ENCODE measurements at places on chromosomes 2 and 18.
A peak's percentile ranks its signal among the peaks of the same experiment; 100 is the strongest.

GRCh38 chr2:101162561-101163330, 11.6 kb upstream of the TBC1D8 start:
- no peak for ATAC-seq

- ATAC-seq, result no peak
These were observed 248.9 kb upstream of the THUMPD2 start for GRCh38 chr2:40027968-40028367.

- ATAC-seq, result no peak
These were observed 22.4 kb downstream of the NPAS2 start for GRCh38 chr2:100842241-100842922.

DNA sequence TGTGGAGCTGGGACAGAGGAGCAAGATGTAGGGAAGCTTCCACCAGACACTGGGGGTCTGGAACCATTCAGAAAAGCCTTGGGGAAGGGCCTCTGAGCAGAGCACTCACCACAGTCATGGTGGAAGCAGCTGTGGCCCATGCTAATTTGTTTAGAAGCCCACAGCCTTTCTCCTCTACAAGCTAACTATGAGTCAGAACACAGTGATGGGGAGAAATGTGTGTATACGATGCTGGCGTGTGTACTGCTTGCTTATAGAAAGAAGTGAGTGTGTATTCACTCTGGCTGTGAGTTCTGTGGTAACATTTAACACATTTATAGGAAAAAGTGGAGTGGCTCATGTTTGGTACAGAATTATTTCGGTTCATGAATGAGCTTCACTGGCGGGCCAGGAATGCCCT, 157.0 kb upstream of the ACAA2 start:
- no peak for ATAC-seq

GRCh38 chr18:58538604-58539386, 90.1 kb downstream of the ALPK2 start:
- ATAC-seq, result no peak

GRCh38 chr2:106868275-106868674, 17.7 kb downstream of the ST6GAL2 start:
- no peak for ATAC-seq

DNA sequence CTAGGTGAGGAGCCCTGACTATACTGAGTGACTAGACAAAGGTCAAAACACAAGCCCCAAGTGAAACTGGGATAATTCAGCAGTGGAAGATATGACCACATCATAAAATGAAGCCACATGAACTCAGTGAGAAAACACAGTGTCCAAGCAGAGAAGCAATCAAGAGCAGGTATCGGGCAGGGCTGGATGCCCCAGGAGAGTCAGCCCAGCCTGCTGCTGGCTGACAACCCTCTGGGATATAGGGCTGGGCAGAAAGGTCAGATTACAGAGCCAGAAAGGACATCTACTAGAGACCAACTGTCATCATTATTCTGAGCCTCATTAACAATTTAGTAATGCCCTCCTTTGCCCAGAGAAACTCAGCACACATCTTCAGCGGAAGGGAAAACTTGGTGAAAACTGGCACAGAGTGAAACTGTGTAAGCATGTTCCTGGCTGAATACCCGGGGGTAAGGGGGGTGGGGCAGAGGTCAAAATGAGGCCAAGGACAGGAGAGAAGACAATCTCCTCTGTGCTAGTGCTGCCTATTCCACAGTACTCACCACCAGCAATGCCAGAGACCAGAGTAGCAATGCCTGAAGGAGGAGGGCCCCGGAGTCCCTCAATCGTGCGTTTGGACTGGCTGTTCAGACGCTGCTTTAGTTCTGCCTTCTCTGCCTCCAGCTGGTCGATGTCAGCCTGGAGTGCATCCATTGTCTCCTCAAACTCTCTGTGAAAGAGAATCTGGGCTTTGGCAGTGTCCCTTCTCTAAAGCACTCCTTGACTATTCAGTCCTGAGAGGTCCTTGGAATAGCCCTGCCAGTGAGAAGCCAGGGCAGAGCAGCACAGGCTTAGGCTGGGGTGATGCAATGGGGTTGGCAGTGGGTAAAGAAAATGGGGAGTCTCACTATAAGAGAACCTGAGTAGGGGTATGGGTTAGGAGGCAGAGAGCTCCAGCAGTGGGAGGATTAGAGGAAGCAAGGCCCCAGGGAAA, 15.3 kb downstream of the DCTN1 start:
- ATAC-seq, result no peak

DNA sequence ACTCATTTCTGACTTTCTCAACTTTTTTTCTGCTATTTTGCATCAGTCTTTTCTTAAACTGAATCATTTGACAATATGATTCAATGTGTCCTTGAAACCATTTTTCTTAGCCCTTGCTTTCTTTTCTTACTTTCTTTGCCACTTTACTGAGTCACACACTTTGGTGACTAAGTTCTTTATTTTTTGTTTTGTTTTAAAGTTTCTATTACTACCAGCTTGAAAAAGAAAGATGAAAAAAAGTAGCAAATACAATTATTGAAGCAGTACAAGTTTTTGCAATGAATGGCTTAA, 116.5 kb downstream of the DOCK10 start:
- no peak for ATAC-seq

DNA sequence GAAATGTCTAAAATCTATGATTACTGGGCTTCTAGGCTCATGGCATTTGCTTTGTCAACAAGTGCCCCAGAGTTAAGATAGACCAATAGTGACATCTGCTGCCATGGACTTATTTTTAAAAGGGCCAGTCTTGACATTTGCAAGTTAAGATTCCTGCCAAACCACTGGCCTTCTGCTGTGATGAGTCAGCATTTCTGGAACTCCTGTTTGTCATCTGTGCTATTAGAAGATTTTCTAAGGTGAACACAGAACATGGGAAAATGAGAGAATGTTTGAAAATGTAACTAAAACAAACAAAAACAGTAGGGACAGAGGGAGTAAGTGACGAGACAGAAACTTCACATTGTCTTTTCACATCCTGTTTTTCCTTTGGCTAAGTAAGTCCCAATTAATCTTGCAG, 93.7 kb upstream of the WDR75 start:
- no peak for ATAC-seq

- peak; percentile 56 for ATAC-seq
These were observed 7.8 kb downstream of the MERTK start for GRCh38 chr2:111905990-111906735.

DNA sequence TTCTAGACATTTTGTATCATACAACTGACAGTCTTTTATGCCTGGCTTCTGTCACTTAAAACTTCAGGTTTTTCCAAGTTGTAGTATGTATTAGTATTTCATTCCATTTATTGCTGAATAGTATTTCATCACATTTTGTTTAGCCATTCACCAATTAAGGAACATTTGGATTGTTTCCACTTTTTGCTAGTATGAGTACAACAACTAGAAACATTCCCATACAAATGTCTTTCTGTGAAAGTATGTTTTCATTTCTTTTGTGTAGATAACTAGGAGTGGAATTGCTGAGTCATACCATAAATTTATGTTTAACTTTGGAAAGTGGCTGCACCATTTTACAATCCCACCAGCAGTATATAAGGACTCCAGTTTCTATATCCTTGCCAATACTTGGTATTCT, 135.9 kb downstream of the ATAD2B start:
- no peak for ATAC-seq

GRCh38 chr2:172293952-172294351, 133.4 kb upstream of the ITGA6 start:
- ATAC-seq, result no peak

GRCh38 chr18:74558096-74558495, 23.8 kb downstream of the CNDP1 start:
- ATAC-seq, result no peak

DNA sequence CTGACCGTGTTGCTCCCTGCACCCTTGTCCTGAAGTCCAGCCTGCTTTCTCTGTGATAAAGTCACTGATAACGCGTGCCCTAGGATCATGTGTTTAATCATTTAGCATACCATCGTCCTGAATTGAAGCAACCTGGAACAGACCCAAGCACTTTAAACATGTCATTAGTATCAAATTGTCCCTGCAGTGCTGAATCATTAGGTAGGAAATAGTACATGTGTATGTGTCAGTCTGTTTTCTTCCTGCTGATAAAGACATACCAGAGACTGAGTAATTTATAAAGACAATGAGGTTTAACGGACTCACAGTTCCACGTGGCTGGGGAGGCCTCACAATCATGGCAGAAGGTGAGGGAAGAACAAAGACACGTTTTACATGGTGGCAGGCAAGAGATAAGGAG, 2.8 kb downstream of the ASB18 start:
- no peak for ATAC-seq

- ATAC-seq, result no peak
These were observed 45.2 kb downstream of the FAM178B start for GRCh38 chr2:96940980-96941775.

- ATAC-seq, result peak; percentile 44
These were observed 627 bp upstream of the CRACDL start for GRCh38 chr2:98936353-98937351.

- no peak for ATAC-seq
These were observed 53.3 kb downstream of the MYCN start for GRCh38 chr2:15993666-15994065.

GRCh38 chr2:110979471-110980338, 141.0 kb upstream of the BCL2L11 start:
- peak; percentile 31 for ATAC-seq

DNA sequence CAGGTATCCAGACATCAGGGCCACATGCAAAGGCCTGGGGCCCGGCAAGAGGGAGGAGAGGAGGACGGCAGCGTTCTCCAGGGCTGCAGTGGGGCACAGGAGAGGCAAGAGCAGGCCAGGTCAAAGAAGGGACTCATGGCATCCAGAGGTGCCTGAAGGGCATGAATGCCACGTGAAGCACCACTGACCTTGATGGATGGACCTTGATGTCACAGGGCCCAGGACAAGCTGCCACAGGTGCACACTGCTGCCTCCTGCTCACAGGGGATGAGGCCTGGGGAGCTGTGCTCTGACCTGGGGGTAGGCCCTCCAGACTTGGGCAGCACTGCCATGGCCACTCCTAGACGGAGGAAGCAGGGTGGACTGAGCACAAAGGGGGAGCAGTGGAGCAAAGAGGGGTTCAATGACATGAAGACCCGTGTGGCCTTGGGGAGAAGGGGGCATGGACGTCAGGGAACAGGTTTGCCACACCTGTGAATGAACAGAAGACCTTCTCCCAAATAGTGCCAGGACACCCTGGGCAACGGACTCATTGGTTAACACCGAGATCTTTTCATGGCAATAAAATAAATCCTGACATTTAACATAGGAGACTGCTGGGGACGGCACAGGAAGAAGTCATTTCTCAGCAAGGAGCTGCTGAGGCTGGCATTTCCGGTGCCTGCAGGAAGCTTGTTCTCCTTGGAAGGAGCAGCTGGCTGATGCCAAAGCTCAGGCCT, 65.6 kb downstream of the EMX1 start:
- no peak for ATAC-seq

DNA sequence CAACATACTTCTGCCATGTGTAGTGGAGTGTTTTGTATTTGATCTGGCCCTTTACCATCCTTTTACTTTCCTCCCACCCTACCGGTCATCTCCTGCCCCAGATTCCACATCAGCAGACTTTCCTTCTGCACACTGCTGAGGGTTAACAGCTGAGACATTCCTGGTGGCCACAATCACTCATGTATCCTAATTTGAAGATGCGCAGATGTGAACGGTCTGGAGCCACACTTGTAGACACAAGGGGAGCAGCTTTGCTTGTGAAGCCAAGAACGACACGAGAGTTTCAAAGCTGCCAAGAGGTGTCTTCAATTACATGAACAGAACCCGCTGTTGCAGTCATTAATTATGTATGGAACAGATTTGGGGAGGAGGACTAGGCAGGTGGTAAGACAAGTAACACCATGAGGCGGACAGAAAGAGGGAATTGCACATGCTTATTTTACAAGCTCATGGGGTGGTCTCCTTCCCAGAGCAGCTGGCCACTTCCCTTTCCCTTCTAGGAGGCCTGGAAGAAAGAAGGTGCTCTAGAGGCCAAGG, 260.7 kb upstream of the KLHL29 start:
- no peak for ATAC-seq

DNA sequence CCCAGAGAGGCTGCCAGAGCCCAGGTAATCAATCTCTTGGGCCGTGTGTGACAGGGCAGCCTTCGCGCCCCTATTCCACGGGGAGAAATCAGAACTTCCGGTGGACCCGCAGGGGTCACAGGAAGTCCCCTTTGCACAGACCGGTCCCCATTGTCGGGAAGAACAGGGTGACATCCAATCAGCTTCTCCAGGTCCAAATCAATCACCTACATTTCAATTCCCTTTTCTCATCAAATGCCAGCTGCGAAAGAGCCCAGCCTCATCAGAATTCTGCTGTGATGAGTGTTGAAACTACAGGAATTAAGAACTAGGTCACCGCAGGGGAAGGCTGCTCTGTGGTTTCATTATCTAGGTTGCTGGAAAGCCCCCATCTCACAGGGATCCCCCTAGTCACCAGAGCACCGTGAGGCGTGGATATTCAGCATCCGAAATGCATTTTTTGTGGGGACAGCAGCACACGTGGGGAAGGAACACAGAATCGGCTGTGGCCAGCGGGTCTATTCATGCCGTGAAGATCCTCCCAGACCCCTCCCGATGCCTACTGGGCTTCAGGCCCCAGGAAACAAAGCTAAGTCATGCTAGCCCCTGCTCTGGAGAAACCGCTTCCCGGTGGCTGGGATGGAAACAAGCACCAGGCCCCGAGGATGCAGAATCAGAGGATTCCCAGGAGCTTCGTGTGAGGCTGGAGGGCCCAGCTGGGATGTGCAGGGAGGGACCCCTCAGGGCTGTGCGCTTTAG, 193.7 kb upstream of the ID2 start:
- ATAC-seq, result peak; percentile 94

DNA sequence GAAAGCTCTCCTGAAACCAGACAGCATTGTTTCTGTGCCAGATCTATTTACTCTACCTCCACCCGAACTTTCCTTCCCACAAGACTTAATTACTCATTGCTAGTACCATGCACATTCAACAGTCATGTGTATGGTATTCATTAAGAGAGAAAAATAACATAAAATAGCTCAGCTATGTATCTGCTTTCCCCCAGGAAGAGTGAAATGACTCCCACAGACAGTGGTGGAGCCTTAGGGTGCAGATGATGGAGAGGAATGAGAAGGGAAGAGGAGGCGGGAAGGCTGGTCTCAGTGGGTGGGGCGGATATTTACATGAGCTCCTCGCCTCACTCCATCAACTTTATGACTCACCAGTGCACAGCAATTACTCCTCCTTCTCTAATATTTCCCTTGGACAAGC, 724.5 kb downstream of the EPHA4 start:
- no peak for ATAC-seq
